ENCODE measurements at places on chromosomes 5 and 9.

GRCh38 chr5:40165106-40165788 is 514.5 kb upstream of the PTGER4 start:
- no peak for DNase-seq

DNA sequence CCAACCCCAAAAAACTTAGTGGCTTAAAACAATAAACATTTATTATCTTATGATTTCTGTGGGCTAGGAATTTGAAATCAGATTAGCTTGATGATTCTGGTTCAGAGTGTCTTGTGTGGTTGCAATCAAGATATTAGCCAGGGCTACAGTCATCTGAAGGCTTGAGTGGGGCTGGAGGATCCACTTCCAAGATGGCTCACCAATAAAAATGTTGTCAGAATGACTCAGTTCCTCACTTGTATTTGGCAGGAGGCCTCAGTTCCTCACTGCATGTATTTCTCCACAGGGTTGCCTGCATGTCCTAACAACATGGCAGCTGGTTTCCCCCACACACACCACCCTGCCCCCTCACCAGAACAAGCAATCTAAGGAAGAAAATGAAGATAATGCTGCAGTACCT is 98.2 kb upstream of the NIPBL start:
- no peak for DNase-seq

- DNase-seq = no peak
Measured at GRCh38 chr5:82354543-82354942, 76.4 kb upstream of the RPS23 start.

DNA sequence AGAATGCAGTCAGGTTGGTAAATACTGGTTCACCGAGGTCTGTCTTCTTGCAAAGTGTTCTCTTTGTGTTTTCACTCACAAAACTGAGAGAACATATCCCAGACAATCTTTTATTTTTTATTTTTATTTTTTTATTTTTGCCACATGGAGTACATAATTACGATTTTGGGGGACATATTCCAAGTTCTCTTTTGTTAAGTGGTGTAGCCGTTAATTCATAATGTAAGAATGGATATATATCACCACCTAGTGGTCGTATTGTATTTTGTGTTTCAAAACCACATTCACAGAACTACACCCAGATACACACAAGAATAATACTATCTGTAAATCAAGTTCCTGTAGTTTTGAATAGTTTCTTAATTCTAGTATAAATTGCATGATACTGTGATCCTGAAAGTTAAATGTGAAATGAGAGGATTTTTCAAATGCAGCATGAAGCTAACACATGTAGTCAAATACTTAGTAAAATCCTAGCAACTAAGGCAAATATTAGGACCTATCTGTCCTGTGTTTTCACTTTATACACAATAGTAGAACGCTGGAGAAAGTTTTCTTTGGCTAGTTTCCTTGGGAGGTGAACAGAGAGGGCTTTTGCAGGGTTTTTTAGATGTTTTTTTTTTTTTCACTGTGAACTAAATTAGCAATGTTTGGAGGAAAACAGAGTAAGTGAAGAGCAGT is 92.7 kb downstream of the VCAN start:
- DNase-seq = peak; percentile 32

GRCh38 chr5:141590127-141590526 is 28.7 kb downstream of the DIAPH1 start:
- no peak for DNase-seq

DNA sequence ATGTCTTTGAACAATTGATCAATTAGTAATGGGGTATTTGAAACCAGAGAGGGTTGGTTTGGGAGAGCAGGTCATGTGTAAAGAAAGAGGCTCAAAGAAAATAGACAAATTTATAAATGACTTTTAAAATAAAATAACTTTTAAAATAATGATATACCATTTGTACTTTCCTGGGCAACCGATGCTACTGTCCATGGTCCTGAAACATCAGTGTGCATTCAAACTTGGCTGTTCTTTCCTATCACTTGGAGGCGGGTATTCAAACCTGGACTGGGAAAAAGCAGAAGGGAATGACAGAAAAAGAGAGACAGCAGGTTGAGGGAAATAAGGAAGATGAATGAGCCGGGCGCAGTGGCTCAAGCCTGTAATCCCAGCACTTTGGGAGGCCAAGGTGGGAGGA is 1446.4 kb upstream of the WWC1 start:
- DNase-seq = no peak

GRCh38 chr9:127389381-127390247 is 7.4 kb upstream of the SLC2A8 start:
- no peak for DNase-seq

DNA sequence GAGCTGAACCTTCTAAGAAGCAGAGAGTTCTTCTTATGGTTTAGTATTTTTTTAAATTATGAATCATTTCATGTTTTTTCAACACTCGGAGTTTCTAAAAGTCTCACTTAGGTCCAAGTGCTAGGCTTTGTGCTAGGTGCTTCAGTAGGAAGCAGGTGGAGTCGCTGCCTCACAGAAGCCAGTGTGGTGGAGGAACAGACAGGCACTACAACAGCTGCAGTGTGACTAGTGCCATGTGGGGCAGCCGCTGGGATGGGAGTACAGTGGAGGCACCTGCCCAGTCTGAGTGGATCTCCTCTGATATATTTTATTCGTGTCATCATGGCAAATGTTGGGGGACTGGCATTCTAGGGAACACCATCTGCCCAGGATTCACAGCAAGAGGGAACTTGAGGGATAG is 15.3 kb downstream of the PCDHGC5 start:
- DNase-seq = no peak

DNA sequence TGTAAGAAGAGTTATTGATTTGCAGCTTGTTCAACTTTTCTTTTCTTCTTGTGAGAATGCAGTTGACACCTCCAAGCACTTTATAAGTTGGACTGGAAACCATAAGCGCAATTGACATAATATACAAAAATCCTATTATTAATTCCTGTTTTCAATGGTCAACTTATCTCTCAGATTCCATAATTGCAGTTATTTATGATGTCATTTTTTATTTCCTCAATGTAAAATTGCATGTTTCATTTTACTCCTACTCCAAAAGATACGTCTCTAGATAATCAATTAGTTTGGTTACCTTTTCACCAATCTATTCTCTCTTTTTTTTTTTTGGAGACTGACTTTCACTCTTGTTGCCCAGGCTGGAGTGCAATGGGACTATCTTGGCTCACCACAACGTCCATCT is 1416.1 kb upstream of the CDH6 start:
- DNase-seq = no peak

GRCh38 chr9:112348257-112349007 is 15.0 kb upstream of the PTBP3 start:
- peak; percentile 78 for DNase-seq

DNA sequence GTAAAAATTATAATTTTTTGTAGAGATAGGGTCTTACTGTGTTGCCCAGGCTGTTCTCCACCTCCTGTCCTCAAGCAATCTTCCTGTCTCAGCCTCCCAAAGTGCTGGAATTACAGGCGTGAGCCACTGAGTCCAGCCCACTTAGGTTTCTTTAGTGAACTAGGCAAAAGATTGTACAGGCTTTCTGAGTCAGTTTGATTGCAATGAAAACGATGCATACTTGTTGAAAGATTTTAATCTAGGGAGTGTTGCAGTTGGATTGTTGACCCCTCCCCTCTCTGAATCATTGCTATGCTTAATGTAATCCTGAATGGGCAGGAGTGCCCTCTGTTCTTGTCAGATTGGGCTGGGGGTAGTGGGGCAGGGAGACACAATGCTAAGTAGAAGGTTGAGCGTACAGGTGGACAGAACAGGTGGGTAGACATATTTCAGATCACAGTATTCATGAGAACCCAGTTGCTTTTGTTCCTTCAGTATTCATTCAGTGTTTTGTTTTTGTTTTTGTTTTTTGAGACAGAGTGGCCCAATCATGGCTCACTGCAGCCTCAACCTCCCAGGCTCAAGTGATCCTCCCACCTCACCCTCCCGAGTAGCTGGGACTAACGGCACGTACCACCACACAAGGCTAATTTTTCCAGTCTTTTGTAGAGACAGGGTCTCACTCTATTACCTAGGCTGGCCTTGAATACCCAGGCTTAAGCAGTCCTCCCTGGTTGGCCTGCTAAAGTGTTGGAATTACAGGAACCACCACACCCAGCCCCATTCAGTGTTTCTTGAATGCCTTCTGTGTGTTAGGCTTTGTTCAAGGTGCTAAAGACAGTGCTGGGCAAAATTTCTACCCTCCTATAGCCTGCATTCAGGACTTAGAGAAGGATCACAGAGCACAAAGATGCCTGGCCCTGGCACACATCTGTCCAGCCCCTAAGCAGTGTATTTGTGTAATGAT is 70.1 kb downstream of the KIAA1958 start:
- DNase-seq = peak; percentile 90

Data from EL (cell line).